ENCODE measurements at places on chromosomes 2 and 18.

DNA sequence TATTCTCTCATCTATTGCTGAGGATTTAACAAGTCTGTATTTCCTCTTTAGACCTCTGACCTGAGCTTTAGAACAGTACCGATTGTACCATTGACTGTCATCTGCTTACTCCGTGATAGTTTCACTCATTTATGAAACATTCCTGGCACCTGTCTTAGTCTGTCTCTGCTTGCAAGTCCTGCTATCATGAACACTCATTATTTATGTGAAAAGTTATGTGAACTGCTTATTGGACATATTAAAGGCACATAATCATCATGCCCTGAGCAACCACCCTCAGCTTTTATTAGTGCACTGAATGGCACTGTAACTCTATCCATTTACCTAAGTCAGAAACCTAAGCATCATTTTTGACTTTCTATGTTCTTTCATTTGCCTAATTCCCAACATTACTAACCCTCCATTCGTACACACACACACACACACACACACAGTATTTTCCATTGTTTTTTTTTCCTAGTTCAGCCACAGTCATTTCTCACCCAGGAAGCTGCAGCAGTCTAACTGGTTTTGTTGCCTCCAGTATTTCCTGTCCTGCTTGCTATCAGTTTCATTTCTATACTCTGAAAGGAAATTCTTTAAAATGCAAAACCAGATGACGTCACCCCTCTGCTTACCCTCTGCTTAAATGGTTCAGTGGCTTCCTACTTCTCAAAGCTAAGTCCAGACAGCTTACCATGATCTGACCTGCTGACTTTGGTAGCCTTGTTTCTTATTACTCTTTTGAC is 146.1 kb downstream of the HAUS1 start:
- peak; percentile 80 for DNase-seq

- DNase-seq, result no peak
These were observed 36.5 kb upstream of the STAT4 start for GRCh38 chr2:191187105-191187829.

GRCh38 chr2:168683996-168684395 is 118.4 kb upstream of the NOSTRIN start:
- DNase-seq, result no peak

DNA sequence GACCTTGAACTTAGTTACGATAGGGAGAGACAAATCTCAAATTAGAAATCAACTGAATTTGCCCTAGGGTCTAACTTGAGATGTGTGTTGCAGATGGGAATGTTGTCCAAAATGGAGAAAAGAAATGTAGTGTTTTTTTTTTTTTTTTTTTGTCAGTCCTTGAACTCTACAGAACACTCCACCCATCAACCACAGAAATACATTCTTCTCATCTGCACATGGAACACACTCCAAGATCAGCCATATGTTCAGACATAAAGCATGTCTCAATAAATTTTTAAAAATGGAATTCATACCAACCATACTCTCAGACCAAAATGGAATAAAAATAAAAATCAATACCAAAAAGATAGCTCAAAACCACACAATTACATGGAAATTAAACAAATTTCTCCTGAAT is 526.5 kb downstream of the FBXO15 start:
- no peak for DNase-seq

DNA sequence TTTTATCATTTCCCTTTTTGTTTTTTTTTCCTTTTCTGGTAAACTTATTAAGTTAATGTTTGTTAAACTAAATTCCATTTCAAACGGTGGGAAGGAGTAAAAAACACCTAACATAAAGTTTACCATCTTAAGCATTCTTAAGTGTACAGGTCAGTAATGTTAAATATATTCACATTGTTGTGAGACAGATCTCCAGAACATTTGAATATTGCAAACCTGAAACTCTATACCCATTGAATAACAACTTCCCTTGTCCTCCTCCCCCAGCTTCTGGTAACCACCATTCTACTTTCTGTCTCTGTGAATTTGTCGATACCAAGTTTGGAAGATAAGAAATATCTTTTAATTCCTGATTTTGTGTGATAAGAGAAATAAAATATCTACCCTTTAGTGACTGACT is 12.0 kb upstream of the NAT8 start:
- DNase-seq, result no peak

- no peak for DNase-seq
These were observed 139.8 kb downstream of the ZFP36L2 start for GRCh38 chr2:43086451-43087221.

- DNase-seq, result no peak
These were observed 39.0 kb downstream of the CHN1 start for GRCh38 chr2:174965992-174966744.

- no peak for DNase-seq
These were observed 316.4 kb downstream of the MYCN start for GRCh38 chr2:16256601-16257321.

- no peak for DNase-seq
These were observed 8.2 kb downstream of the TTC32 start for GRCh38 chr2:19893520-19894133.

GRCh38 chr2:80852079-80852807 is 547.7 kb upstream of the LRRTM1 start:
- no peak for DNase-seq

GRCh38 chr2:220552790-220553535 is 925.5 kb downstream of the SLC4A3 start:
- DNase-seq, result no peak

GRCh38 chr2:238855891-238856580 is 8.2 kb downstream of the TWIST2 start:
- DNase-seq, result no peak

DNA sequence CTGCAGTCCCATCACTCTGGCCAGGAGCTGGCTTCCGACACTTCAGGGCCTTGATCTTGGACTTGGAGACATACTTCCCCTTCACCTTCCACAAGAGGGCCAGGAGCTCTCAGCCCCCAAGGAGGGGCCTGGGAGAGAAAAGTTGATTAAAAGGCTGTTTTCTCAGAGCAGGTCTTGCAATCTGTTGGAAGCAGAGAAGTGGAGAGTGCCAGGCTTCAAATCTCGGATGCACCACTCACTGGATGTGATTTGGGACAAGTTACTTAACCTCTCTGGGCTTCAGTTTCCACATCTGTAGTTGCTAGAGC is 255.3 kb downstream of the CYP26B1 start:
- no peak for DNase-seq

DNA sequence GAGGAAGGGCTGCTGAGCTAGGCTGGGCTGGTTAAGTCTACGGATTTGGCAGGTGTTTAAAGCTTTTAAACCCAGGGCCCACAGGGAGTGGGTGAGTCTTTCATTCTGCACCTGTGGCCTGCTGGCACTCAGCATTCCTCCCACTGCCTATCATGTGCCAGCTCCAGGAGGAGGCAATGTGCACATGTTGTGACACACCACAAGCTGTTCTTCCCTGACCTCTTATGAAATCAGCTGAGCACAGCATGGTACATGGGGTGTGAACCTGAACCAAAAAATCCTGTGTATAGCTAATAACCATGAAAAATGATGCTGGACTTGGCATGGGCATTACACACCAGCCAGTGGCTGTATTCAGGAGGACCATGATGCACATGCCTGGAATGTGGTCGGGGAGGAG is 297.9 kb upstream of the MMADHC start:
- no peak for DNase-seq

- DNase-seq, result no peak
These were observed 49.2 kb upstream of the TEX51 start for GRCh38 chr2:126849486-126849885.

DNA sequence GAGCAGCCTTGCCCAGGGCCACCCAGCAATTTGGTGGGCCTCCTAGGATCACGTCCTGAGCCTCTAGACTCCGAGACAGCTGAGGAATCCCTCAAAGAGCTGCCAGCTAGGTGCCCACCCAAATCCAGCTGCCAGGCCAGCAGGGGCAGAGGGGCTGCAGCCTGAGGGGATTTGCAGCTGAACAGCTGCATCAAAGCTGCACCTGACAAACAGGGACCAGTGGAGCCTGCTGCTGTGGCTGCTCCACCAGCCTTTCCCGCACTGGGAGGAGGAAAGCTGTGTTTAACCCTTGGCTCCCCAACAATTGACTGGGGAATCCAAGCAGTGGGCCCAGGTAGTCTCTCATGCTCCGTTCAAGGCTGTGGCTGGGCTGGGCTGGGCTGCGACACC is 8.2 kb downstream of the ADRA2B start:
- no peak for DNase-seq

- DNase-seq, result no peak
These were observed 1515.6 kb upstream of the NXPH2 start for GRCh38 chr2:140295767-140296166.

GRCh38 chr18:67183398-67183797 is 333.1 kb downstream of the DSEL start:
- DNase-seq, result no peak

- DNase-seq, result no peak
These were observed 132.0 kb upstream of the BOD1L2 start for GRCh38 chr18:57014772-57015413.

DNA sequence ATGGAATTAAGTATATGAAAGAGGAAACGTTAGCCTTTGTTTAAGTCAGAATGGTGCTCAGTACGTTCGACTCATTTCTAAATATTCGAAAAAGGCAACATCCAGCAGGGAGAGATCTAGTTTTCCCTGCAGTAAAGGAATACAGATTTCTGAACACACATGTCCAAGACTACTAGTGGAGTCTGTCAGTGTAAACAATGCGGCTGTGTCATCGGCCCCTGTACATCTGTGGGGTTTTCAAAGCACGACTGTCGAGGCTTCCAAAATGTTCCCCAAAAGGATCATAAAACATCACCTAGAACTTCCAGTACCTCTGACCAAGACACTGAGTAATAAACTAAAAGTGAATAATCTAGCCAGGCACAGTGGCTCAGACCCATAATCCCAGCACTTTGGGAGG is 112.8 kb downstream of the ZNF516 start:
- DNase-seq, result no peak

- no peak for DNase-seq
These were observed 24.7 kb upstream of the COLEC12 start for GRCh38 chr18:525036-525797.

DNA sequence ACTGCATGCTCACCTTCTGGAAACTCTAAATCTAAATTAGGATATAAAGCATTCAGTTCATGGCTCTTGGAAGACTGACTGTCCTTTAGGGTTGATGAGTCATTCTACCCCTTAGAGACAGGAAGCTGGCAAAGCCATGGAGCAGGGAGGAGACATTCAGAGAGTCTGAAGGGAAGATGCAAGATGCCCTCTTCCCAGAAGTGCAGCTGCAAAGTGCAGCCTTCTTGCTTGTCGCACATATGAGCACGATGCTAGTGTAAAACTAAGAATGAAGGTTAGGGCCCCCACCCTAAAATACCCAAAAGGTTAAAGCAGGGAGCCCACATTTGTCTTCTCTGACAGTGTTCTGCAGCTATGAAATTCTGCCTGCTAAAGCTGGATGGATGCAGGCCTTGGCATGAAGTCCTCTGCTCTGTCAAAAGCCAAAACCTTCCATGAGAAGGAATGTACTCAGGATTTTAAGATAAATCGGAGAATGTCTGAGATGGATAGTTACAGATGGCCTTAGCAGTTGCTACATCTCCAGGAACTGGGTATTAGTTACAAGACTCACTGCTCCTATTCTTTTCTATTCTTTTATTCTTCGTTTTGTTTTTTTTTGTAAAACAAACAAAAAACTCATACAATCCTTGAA is 89.7 kb downstream of the POLE4 start:
- no peak for DNase-seq

DNA sequence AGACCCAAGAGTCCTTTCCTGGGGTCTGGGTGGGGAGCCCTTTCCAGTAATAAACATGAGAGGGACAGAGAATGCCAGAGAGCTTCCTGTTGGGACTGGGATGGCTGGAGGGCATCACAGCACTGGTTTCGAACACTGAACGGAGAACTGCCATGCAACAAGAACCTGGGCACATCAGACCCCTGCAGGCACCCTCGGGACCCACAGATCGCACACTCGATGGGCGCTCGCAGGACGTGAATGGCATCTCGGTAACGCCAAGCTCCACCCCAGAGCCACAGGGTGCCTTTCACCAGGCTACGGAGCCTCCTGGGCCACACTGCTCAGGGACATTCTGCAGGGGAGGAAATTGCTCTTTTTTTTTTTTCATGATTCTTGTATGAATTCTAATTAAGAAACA is 25.1 kb downstream of the SLC66A2 start:
- no peak for DNase-seq

GRCh38 chr2:25688236-25688635 is 14.9 kb upstream of the DTNB start:
- DNase-seq, result no peak

- DNase-seq, result no peak
These were observed 12.3 kb downstream of the CRIM1 start for GRCh38 chr2:36367895-36368353.

GRCh38 chr2:42238644-42239288 is 69.6 kb downstream of the EML4 start:
- no peak for DNase-seq

GRCh38 chr2:169705927-169706326 is 11.7 kb downstream of the PHOSPHO2 start:
- no peak for DNase-seq

DNA sequence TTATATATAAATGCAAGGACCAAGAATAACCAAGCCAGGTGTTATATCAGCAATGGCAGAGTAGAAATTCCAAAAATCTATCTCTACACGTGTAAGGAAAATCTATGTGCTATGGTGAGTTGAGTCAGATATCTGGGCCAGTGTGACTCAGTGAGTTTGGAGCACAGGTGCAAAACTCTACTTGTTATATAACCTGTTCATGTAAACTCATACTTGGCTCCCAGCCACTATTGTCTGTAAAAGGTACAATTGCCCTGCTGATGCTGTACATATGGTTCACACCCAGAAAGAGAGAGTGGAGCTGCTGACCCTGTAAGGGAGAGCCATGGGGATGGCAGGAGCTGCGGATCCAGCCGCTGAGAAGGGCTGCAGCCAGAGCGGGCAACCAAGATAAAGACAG is 112.0 kb downstream of the TRABD2A start:
- no peak for DNase-seq

GRCh38 chr2:52181080-52181479 is 1149.1 kb upstream of the NRXN1 start:
- DNase-seq, result no peak

DNA sequence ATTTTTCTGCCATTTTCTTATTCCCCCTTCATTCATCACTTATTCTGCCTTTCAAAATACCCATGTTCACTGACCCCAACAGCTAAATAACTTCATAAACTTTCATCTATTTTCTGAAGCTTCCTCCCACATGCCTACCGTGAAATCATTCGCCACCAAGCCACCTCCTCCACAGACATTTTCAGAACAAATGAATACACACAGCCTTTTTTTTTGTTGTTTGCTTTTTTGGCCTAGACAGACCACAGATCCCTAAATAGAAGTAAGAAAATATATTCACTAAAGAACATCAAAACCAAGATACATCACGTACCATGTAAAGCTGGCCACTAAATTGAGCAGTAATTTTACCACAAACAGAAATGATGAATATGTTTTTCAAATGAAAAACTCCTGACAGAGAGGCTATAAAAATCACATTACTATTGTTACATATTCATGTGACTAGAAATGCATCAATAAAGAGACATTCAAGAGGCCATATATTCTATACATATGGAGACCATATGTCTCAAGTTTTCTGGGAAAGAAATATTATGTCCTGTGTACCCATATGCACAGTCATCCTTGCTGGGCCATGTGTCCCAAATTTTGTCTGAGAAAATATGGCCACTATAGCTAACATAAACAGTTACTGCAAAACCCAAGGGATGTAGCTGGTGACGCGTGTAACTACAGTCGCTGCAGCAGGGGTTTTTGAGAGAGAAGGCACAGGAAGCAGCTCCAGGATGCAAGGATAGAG is 200.3 kb downstream of the FBXO15 start:
- DNase-seq, result no peak
